Activated T-helper 1 cell treated with anti-CD3 and anti-CD28 coated beads, Interleukin-2, amount 50 U/mL, for 16 hours (primary cell): ENCODE measurements at places on chromosomes 6 and 20.

DNA sequence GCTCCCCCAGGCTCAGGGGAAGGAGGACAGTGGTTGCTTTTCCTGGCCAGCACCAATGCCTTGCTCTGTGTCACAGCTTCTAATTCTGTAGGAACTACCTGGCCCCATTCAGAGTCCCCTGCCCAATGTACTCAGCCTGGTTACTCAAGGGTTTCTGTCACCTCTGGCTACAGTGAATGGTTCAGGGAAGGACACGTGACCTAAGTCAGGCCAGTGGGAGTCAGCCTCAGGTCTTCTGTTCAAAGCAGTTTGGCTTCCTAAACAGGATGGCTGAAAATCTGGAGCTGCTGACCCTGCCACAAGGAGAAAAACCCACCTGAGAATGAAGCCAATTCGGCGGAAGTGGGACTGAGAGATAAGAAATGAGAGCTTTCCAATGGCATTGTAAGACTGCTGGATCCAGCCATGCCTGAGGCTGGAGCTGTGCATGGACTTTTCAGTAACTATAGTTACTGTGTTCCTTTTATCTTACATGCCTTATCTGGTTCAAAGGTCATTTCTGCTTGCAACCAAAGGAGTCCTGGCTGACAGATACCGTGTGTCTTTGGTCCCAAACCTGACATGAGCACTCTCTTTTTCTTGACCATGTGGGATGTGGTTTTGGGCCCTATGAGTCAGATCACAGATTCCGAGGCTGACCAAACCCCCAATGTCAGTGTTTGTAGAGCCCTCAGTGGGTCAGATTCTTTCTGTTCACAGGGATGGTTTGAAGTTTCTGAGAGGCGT, 104.3 kb downstream of the SULF2 start:
- DNase-seq: no peak

DNA sequence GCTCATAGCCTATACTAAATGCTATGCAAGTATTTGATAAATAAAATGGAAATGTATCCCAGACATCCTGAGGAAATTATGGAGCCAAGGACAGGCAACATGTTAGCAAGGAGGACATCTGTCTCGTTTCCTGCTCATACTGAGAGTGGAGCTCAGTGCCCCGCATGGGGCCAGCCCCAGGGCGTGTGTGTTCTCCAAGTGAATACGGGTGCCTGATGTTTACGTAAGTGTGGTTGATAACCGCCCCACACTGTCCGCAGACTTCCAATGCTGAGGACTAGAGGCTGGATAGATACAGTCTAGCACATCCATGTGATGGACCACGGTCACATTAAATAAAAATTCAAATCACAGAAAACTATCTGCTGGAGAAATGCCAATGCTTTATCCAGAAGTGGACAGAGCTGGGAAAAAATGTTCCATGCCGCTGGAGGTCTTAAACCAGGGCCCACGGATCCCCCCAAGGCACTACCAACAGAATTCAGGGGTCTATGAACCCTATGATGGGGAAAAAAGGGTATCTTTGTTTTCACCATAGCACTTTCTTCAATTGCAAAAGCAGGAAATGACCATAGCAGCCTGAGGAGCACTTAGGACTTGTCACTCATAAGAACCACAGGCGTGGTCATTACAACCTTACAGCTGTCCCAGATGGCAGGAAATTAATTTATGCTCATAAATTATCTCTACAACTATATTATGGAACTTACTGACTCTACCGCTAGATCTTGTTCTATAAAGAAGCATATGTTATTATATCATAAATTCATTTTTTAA, 24.9 kb downstream of the TGM2 start:
- no peak for DNase-seq

DNA sequence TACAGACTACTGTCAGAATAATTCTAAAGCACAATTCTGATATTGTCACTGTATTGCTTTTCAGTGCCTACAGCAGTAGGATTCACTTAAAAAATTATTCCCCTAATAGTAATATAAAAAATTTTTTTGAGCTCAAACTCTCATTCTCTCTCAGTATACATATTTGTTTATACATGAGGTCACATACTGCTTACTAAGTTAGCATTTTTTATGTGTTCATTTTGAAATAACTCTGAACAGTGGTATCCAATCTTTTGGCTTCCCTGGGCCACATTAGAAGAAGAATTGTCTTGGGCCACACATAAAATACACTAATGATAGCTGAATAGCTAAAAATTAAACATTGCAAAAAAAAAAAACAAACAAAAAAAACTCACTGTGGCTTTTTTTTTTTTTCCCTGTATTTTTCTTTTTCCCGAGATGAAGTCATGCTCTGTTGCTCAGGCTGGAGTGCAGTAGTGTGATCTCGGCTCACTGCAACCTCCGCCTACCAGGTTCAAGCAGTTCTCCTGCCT, 38.6 kb downstream of the ASXL1 start:
- no peak for DNase-seq

DNA sequence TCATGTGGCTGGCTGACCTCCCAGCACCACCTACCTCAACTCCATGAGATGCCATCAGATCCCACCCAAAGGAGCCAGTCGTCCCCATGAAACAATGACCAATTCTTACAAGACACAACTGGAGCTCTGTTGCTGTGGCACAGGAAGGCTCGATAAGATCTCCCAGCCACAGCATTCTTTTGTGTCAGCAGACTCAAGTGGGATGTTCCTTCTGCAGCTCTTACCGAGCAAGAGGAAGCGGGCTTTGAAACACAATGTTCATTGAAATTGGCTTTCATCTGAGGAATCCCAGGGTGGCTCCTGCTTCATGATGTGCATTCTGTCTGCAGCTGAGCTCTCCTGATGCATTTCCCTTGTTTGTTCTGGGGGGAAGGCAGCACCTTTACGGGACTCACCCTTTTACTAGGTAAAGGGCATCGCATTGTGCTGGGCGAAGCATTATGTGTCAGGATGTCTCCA, 222.0 kb upstream of the SGK1 start:
- no peak for DNase-seq

GRCh38 chr6:166683477-166683876, 56.4 kb upstream of the RPS6KA2 start:
- DNase-seq: no peak

- no peak for DNase-seq
These were observed 9.4 kb upstream of the BIRC7 start for GRCh38 chr20:63226042-63226943.

DNA sequence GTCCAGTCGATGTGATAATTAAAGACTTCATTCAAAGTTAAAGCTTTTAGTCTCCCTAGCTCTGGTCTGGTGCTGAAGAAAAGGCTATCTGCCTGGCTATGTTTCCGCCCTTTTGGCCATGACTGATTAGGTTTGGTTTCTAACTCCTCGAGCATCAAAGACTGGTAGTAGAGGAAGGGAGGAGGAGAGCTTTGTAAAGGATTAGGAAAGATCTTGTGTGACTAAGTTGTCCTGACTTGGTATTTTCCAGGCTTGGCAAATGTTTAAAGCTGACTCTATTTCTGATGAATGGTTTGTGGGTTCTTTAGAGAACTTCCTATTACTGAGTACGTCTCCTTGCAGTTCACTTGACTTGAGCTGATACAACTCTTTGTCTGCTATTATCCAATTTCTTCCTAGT, 312.9 kb downstream of the GJA1 start:
- no peak for DNase-seq

DNA sequence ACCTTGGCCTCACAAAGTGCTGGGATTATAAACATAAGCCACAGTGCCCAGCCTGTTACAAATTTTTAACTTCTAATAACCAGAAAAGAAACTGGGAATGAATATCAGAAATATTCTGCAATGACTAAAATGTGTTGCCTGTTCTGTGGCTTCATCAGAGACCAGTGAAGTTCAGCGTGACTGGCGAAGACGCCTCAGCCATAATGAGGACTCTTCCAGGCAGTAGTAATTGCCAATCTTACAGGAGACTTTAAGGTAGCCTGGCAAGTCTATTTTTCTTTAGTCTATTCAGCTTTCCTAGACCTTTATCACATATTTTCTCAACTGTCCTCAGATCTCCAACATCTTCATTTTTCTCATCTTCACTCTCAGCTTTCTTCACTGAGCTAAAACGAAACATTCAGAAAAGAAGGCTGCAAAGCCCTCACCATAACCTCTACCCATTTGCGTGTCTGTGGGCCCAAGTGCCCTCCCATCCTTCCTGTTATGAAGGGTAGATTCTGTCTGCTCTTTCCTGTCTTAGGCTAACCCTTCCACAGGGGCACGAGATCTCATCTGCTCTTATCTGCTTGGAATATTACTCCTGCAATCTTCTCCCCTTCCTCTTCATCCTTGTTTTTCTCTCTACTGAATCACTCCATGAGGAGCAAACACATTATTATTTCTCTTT, 42.0 kb upstream of the OLIG3 start:
- DNase-seq: no peak
